Renal cortex interstitium (tissue), 15 donors: ENCODE measurements at places on chromosomes 5 and 9. TPM values are rescaled to one million over a fixed set of nuclear protein-coding genes. Genes with fewer than 3 reads are reported as not detected.

- DNase-seq = no peak
Observed at GRCh38 chr5:141478321-141478945, 2.7 kb downstream of the PCDHGC3 start.

- no peak for DNase-seq
Observed at GRCh38 chr5:35269006-35269405, 38.7 kb upstream of the PRLR start.

The SPATA31C1 gene
- 0.55 TPM for polyA plus RNA-seq

The CARD6 gene
- 2.5 TPM for polyA plus RNA-seq
